ENCODE measurements at places on chromosomes 13 and 19.

- no peak for DNase-seq
These were observed 17.4 kb downstream of the ZNF331 start for GRCh38 chr19:53555352-53555751.

DNA sequence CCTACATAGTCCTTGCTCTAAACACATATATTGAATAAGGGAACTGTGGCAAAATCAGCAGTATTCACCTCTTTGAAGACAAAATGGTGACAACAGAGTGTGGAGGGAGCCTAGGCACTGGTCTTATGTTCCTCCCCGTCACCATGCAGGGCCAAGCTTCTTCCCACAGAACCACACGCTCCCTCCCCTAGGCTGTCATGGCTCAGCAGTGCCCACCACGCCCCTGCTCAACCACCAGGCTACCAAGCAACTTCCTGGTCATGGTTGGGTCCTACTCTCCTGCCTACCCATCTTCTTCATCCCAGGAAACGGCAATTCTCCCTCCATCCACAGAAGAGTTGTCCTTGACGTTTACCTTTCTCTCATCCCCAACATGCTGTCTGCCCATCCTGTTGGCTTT lies 126.1 kb downstream of the CRYL1 start:
- no peak for DNase-seq

GRCh38 chr19:49210108-49210900 lies 52.7 kb downstream of the TRPM4 start:
- no peak for DNase-seq

DNA sequence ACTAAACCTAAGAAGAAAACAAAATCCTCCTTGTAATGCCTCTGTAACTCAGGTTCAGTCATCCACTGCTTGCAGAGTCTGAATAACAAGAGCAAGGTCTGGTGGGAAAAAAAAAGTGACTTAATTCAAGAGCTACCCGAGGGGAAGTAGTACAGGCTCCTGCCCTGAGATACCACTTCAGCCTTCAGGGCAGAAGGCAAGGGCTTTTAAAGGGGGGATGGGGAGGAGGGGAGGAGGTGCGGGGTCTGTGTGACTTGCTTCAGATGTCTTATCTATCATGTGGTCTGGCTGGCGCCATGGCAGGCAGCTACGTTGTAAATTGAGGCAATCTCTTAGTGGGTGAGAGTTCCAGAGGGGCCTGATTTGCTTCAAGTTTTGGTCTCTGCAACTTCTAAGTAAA lies 66.7 kb downstream of the LRRC63 start:
- DNase-seq = no peak

DNA sequence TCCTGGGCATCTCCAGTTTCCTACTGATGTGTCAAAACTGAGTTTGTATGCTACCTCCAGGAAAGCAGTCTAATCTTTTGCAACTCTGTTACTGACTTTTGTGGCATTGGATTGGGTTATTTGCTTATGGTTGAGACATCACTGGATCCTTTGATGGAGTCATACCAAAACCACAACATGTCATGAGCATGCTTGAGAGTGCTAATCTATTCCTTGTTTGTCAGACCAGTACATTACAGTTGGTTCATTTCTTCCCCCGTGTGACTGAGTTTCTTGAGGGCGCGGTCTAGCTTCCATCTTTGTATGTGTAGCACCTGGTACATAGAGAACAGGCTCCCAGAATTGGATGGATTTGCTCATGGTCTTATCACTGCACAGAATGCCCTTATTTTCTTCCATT lies 43.2 kb downstream of the SUGT1 start:
- DNase-seq = no peak

- no peak for DNase-seq
These were observed 3.2 kb upstream of the PLPP2 start for GRCh38 chr19:294341-294945.

DNA sequence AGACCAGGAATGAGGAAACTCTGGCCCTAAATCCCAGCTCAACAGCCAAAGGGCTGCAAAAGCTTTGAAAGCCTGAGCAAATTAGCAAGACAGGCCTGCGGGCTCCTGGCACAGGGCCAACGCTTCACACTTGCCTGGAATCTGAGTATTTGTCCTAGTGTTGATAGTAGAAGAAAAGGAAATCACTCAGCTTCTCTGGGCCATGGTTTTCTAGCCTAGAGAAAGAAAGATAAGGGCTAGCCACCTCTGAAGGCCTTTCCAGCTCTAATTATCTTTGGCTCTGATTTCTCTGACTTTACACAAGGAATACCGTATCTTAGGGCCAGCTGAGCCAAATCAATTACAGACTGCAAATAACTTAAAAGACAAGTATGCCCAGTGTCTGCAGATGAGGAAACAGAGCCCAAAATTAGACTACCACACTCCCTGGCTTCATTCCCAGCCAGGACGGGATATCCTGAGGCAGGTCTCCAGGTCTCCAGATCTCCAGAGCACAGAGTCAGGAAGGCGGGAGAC lies 69.6 kb downstream of the STK24 start:
- DNase-seq = peak; percentile 19

GRCh38 chr19:496112-496665 lies at the start of gene MADCAM1:
Gene MADCAM1 (plus strand): TSS chr19:496486. CDS start chr19:496500, 14 bp downstream.
- no peak for DNase-seq

GRCh38 chr13:111216166-111216960 lies 101.3 kb downstream of the ARHGEF7 start:
- no peak for DNase-seq

GRCh38 chr13:30421093-30422053 lies 920 bp upstream of the UBE2L5 start:
- no peak for DNase-seq

GRCh38 chr13:53045189-53045588 lies 16.6 kb downstream of the OLFM4 start:
- DNase-seq = no peak

DNA sequence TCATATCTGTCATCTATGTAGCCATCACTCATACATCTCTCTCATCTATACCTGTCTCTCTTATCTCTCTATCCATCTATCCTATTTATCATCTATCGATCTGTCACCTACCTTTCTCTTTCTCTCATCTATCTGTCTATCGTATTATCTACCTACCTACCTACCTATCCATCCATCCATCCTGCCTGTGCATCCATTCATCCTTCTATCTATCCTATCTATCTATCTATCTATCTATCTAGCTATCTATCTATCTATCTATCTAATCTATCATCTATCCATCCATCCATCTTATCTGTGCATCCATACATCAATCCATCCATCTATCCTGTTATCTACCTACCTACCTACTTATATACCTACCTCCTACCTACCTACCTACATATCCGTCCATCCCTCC lies 44.6 kb upstream of the CYP4F8 start:
- DNase-seq = no peak

DNA sequence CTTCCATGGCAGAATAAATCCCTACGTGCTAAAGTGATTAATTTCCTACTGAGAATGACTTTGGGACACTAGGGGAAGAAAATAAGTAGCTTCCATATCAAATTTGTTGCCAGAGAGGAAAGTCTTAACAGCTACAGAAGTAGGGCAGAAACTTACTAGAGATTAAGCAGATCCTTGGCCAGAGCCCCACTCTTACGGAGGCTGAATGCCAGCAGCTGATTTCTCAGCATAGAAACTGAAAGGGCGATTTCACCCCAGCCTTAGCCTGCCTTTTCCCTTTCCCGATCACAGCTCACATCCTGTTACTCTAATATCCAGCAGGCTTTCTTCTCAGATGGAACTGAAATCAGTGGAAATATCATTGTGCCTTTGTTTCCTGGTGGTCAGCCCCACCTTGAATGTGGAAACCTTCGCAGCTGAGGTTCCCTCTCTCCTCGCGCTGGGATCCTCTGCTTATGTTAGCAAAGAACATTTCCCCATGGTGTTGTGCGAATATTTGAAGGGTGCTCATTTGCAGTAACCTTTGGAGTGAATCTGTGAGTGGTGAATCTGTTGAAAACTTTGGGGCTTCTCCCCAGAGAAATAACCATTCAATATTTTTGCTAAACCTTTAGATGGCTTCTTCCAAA lies 8.4 kb downstream of the FAM124A start:
- no peak for DNase-seq

Measured in NCI-H1436 treated with DMSO at 0.1 percent for 48 hours (cell line).